Thyroid gland (tissue), 4 donors: ENCODE measurements at places on chromosomes 11 and 22. TPM values are rescaled to one million over a fixed set of nuclear protein-coding genes. Genes with fewer than 3 reads are reported as not detected.

PACSIN2 gene
- total RNA-seq, result 88.4 TPM

TCN2 gene
- 55.1 TPM for total RNA-seq

DNA sequence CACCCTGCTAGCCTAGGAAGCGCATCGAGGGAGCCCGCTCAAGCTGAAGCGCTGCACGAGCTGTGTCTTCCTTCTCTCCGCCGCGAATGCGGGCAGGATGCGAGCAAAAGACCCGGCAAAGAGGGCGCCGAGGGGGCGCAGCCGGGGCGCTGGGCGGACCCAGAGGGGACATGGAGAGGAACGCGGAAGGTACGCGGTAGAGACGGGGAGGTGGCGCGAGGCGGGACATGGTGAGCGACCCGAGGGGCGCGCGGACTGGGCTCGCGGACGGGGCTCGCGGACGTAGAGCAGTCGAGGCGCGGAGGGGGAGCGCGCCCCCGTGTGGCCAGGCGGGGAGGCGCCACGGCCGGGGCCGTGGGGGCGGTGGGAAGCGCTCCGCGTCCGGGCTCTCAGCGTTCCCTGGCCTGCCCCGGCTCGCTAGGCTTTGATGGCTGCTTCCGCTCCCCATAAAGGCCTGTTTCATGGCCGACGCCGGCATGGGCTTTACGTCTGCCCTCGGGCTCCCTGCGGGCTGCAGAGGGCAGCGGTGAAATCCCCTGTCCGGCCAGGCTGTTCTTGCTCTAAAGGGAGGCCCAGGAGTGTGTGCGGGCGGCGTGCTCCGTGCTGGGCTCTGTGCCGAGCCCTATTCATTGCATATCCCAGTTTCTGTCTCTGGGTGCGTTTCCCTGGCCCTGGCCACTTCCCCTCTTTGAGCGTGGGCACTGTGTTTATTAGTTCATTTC lies 31.2 kb upstream of the TRIM29 start:
- H3K36me3 ChIP-seq, result no peaks in the 10 kb centered on the region
- peak; percentile 64 for DNase-seq
- H3K27ac ChIP-seq, result no peak overlapping the region
- H3K27me3 ChIP-seq, result no peaks in the 10 kb centered on the region
- peak overlapping the region; percentile 33 for H3K4me3 ChIP-seq

DNA sequence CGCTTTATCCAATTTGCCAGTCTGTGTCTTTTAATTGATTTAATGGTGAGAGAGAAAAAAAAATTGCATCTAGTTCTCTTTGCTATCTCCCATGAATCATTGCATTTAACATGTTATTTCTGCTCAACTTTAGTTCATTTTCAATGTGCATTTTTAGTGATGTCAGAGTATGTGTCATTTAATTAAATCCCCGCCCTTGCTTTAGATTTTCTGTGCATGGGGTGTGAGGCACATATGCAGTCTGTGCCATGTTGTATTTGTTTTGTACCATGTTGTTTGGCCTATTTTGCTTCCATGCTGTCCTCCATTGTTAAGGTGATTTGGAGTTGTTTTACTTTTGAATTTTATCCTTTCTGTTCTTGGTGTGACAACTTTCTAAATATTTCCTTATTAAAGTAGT lies 8.3 kb upstream of the NCR3LG1 start:
- no peaks in the 10 kb centered on the region for H3K4me1 ChIP-seq
- H3K4me3 ChIP-seq, result no peak overlapping the region
- no peak overlapping the region for H3K27ac ChIP-seq
- DNase-seq, result no peak

GRCh38 chr11:2164861-2165555 lies 4.0 kb upstream of the INS start:
- H3K27ac ChIP-seq, result no peak overlapping the region
- no peak overlapping the region for H3K4me3 ChIP-seq

OR8G1 gene
- not detected for total RNA-seq

DCUN1D5 gene
- 44.9 TPM for total RNA-seq

GRCh38 chr11:69982690-69983570 lies 95.2 kb upstream of the ANO1 start:
- peaks cover 11% of the 10 kb centered on the region for H3K27me3 ChIP-seq
- no peak overlapping the region for H3K4me3 ChIP-seq
- no peak for DNase-seq
- H3K27ac ChIP-seq, result no peak overlapping the region
- no peaks in the 10 kb centered on the region for H3K36me3 ChIP-seq

INPP5J gene
- total RNA-seq, result 180 TPM

GRCh38 chr11:35517481-35517880 lies 7.9 kb downstream of the PAMR1 start:
- H3K27me3 ChIP-seq, result no peaks in the 10 kb centered on the region
- H3K4me3 ChIP-seq, result no peak overlapping the region
- H3K36me3 ChIP-seq, result no peaks in the 10 kb centered on the region
- no peaks in the 10 kb centered on the region for H3K4me1 ChIP-seq

GRCh38 chr11:57424792-57425564 lies 1.9 kb downstream of the SLC43A3 start:
- H3K4me1 ChIP-seq, result peaks cover 79% of the 10 kb centered on the region
- no peaks in the 10 kb centered on the region for H3K36me3 ChIP-seq
- H3K4me3 ChIP-seq, result no peak overlapping the region

- H3K4me1 ChIP-seq, result peaks cover 52% of the 10 kb centered on the region
- peak; percentile 34 for DNase-seq
- H3K27me3 ChIP-seq, result no peaks in the 10 kb centered on the region
- no peak overlapping the region for H3K4me3 ChIP-seq
Measured at GRCh38 chr22:20552443-20553401, 45.3 kb downstream of the MED15 start.

DNA sequence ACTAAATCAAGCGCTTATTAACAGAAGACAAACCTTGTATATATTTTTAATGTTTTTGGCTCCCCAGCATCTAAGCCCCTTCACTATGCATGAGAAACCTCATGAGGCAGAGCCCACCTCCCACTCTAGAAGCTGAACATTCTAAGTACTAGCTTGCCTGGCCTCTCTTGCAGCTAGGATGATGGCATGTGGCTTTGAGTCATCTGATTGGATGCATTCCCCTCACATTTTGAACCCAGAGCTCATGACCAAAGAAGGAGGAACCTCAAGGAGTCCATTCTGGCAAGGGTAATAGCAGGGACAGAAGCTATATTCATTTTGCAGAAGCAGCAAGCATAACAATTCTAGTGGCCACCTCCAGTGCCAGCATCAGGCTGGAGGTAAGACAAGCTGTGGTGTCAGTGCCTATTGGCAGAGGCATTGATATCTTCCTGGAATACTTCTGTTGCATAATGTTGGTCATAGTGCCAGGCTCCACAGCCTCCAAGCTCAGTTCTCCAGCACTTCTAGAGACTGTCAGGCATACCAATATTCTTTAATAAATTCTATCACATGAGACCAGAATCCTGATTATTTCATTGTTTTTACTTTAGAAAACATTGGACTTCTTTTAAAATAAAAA lies 14.2 kb upstream of the ZC3H12C start:
- H3K4me1 ChIP-seq, result no peaks in the 10 kb centered on the region
- no peak overlapping the region for H3K27ac ChIP-seq
- no peaks in the 10 kb centered on the region for H3K27me3 ChIP-seq
- no peaks in the 10 kb centered on the region for H3K36me3 ChIP-seq
- no peak for DNase-seq

APOBEC3B gene
- 5.1 TPM for total RNA-seq

- no peaks in the 10 kb centered on the region for H3K27me3 ChIP-seq
- H3K27ac ChIP-seq, result no peak overlapping the region
- H3K4me3 ChIP-seq, result no peak overlapping the region
- H3K36me3 ChIP-seq, result no peaks in the 10 kb centered on the region
- no peak for DNase-seq
Measured at GRCh38 chr11:73172992-73173656, 31.0 kb upstream of the FCHSD2 start.
